ENCODE measurements at places on chromosomes 1 and 21.

GRCh38 chr1:117201808-117202207 lies 8.9 kb downstream of the VTCN1 start:
- DNase-seq: no peak

DNA sequence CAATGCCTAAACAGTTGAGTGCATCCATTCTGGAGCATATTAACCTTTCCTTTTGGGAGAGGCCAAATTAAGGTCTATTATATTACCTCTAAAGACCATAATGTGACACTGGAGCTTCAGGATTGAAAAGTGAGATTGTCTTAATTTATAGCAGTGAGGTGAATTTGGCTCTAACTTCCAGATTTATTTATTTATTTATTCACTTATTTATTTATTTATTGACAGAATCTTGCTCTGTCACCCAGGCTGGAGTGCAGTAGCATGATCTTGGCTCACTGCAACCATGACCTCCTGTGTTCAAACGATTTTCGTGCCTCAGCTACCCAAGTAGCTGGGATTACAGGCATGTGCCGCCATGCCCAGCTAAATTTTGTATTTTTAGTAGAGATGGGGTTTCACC lies 19.1 kb downstream of the ZCCHC17 start:
- DNase-seq: no peak

DNA sequence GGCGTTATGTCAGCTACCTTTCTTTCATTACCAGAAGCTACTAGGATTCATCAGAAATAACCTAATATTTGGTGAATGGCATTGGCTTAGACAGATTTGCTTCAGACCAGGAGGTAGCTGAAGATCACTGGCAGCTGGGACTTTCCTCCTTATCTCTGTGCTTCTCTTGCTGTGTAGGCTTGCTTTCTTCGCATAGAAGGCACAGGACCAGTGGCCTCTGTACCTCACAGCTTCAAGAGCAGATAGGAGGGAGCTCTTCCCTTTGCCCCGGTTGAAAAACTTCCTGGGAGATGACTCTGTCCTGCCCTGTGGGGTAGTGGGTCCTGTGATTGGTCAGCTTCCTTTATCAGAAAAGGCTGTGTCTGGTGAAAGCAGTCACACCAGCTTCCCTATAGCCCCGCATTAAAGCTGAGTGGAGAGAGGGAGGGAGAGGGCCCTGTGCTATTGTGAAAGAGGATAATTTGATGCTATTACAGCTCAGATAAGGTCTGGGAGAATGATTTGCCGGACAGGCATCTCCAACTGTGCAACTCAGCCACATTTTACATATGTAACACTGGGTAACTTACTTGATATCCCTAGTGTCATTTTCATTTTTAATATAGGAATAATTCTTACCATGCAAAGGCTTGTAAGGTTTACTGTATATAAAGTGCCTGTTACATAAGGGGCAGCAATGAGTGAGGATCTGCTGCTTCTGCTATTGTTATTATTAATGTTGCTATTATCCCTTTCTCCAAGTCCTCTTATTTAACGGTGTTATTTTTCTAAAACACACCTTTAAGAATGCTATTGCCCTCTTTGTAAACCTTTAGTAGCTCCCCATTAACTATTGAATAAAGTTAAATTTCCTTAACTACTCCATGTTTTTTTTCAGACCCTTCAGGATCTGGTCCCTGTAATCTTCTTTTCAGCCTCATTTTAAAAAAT lies 31.6 kb downstream of the OSBPL9 start:
- DNase-seq: no peak

DNA sequence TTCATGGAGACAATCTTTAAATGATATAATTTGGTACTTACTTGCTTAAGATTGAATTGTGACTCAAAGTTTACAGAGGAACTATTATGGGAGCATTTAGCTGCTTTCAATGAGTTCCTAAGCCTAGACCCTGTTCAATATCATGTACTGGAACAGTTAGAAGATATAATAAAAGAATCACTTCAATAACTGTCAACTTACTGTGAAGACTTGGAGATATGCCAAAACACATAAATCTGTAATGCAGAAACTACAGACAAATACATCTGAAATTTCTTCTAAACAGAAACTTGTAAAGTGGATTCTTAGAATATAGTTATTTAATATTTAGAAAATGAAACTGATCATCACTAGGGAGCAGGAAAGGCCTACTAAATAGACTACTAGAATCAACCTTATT lies 259.3 kb downstream of the HLX start:
- no peak for DNase-seq

DNA sequence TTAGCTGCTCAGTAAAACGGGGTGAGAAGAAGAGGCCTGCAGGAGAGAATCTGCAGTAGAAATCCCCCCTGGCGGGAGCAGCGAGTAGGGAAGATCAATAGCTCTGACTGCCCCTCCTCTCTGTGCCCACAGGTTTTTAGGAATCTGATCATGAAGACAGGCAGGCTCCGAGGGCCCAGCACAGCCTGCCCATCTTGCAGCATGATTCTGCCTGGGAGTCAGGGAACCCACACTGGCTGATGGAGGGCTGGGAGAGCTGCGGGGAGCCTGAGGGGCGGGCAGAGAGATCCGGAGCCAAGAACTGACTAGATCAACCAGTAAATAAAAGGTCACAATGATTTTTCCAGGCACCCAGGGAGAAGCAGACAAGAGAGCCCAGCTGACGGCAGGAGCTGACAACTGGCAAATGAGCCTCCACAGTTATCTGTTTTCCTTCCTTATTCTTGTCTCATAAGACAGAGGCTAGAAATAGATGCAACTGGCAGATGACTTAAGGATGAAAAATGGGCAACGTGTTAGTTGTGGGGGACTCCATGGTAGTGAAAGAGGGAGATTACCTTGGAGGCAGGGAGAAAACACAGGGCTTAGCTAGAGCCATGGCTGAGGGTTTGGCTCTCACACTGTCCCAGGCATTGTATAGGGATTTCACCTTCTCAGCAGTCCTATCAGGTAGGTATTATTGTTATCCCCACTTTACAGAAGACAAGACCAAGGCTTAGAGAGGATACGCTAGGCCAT lies 116.2 kb downstream of the PLXNA2 start:
- DNase-seq: no peak

GRCh38 chr1:151059109-151060006 lies at the start of gene CDC42SE1:
CDC42SE1 (minus strand) TSS chr1:151059622; CDS start chr1:151055730, 3,892 bp downstream.
- DNase-seq: peak; percentile 63

- DNase-seq: no peak
Observed at GRCh38 chr1:82141390-82141789, 340.7 kb downstream of the ADGRL2 start.

All from SIG-M5 (cell line).